ENCODE measurements at places on chromosomes 11 and 22.

DNA sequence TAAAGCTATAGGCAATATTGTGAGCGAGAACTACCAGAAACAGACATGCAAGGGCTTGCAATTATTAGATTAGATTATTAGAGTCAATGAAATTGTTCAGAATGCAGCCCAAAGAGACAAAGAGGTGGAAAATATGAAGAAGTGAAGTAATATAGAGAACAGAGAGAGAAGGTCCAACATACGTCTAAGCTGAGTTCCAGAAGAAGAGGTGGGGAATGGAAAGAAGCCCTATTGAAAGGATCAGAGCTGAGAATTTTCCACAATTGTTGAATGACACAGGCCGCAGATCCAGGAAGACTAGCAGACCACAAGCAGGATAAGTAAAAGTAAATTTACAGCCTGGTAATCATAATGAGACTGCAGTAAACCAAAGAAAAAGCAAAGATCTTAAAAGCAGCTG is 93.2 kb downstream of the EXT2 start:
- no peak for DNase-seq

GRCh38 chr11:7451952-7452494 is 33.3 kb upstream of the OLFML1 start:
- DNase-seq, result no peak

DNA sequence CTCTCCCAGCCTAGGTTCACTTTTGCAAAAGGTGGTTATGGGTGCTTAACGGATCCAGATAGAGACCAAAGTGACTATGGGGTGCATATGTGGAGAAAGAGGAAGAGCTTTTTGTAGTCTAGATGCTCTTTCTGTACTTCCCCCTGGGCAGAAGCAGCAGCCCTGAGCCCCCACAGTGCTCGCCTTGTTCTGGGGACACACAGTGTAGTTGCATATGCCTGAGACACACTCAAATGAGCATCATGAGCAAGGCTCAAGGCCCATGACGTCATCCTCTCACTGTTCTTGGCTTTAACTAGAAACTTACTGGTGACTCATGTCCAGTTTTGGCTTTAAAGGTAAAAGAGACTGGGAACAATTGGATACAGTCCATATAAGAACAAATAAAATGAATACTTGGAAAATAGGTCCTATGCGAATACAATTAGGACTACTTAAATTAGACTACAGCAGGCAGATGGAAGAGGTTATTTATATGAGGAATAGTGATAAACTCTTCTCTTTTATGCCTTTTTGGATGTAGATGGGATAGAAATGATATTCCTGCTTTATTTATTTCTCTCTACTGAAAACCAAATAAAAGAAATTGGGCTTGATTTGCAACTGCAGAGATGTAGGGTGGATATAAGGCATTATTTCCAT is 20.1 kb upstream of the PEX26 start:
- no peak for DNase-seq

DNA sequence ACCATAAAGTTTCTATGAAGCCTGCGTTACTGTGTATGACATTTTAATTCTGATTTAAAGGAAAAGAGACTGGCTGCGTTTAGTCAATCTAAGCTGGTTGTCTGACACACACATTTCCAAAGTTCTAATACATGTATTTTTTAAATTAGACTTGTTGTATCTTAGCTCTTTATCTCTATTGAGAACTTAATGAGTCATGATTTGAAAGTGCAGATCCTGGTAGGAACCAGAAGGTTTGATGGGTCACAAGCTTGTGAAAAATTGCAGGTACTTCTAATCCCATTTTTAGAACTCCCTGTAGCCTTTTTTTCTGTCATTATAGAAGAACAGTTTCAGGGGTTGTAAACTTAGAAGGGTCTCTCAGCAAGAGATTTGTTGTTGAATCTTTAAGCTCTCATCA is 210.3 kb downstream of the DDX10 start:
- DNase-seq, result no peak

- no peak for DNase-seq
These were observed 33.0 kb downstream of the FZD4 start for GRCh38 chr11:86922225-86922624.

- no peak for DNase-seq
These were observed 5.9 kb downstream of the USP2 start for GRCh38 chr11:119375337-119376196.

GRCh38 chr11:61512435-61512834 is 3.9 kb downstream of the LRRC10B start:
- no peak for DNase-seq
